A549 treated with CpdA at 1 μM for 4 hours (cell line): ENCODE measurements at places on chromosomes 1 and 21. TPM values are rescaled to one million over a fixed set of nuclear protein-coding genes. Genes with fewer than 3 reads are reported as not detected.

PDPN gene
- total RNA-seq, result not detected in 5 replicates

RAB7B gene
- total RNA-seq, result 1.2 to 2.3 TPM (median 1.5 TPM) in 5 replicates

ANP32E gene
- total RNA-seq, result 37.8 to 78.6 TPM (median 44.9 TPM) in 5 replicates

ALPL gene
- total RNA-seq, result 0.15 to 0.43 TPM (median 0.32 TPM) in 5 replicates

C1orf167 gene
- total RNA-seq, result 0.08 TPM in 1 of 5 replicates, not detected in the others

CACNA1E gene
- 0.01 TPM in 1 of 5 replicates, not detected in the others for total RNA-seq

WDR26 gene
- total RNA-seq, result 37.2 to 45.3 TPM (median 40.1 TPM) in 5 replicates

TMCO1 gene
- total RNA-seq, result 162 to 184 TPM (median 170 TPM) in 5 replicates

MASP2 gene
- 0.09 to 0.27 TPM (median 0.18 TPM) in 4 of 5 replicates, not detected in the other for total RNA-seq

NBPF20 gene
- total RNA-seq, result 3.6 to 4.2 TPM (median 3.9 TPM) in 5 replicates

TMIGD3 gene
- not detected in 5 replicates for total RNA-seq

DCST2 gene
- 0.32 to 0.79 TPM (median 0.43 TPM) in 4 of 5 replicates, not detected in the other for total RNA-seq

PDXK gene
- 175 to 285 TPM (median 258 TPM) in 5 replicates for total RNA-seq

FAM177B gene
- total RNA-seq, result not detected in 5 replicates
